ENCODE measurements at places on chromosomes 1 and 21.

- no peak for DNase-seq
These were observed 552 bp upstream of the ZNF691 start for GRCh38 chr1:42845866-42846256.

DNA sequence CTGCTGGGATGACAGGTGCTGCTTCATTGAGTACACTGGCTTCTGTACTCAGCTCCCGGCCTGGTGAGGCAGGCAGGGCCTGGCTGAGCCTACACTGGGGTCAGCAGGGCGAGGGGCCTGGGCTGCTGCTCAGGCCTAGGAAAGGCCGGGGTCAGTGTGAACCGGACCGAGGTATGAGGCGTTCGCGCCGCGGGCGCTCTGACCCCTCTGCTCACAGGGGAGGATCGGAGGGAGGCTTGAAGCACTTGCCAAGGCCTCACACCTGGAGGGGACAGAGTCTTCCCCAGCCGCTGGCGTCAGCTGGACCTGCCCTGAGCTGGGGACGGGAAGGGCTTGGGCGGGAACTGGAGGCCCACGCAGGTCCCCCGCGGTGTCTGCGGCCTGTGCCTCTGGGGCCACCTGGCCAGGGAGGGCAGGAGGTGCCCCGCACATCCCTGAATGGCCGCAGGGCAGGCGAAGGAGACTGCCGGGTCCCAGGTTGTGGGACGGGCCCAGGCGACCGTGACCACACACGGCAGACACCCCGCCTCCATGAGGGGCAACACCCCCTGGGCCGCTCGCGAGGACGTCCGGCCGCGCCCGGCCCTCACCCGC, 466 bp downstream of the PEX10 start:
- no peak for DNase-seq

DNA sequence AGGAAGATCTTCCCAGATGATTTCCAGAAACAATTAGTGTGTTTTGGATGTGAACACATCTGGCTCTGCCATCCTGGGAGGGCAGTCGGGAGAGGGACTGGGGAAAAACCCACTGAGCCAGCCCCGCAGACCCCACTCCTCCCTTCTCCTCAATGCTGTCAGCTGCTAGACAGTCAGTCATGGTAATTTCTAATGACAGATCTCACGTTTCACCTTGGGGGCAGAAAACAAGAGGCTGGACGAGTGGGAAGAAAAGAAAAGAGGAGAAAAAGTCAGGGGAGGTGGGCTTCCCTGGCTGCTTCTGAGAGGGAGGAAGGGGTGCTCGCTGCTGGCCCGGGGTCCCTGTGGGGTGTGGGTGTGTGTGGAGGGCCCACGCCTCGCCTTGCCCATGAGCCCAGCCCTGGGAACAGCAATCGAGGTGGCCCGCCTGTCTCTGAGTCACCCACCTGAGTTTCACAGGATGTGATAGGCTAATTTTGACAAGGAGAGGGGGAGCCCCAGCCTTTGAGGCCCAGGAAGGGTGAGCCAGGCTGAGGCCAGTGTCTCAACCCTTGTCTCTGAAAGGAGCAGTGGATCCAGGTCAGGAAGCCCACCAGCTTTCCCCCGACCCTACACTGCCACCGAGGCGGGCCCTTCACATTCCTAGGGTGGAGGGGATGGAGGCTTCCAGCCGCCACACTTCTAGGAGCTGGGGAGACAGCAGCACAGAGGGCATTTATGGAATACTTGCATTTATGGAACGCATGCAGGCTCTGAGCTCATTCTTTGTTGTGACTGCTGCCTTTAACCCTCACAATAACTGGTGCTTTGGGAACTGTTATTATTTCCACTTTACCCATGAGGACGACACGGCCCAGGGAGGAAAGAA, 49.1 kb upstream of the IFNLR1 start:
- peak; percentile 38 for DNase-seq

DNA sequence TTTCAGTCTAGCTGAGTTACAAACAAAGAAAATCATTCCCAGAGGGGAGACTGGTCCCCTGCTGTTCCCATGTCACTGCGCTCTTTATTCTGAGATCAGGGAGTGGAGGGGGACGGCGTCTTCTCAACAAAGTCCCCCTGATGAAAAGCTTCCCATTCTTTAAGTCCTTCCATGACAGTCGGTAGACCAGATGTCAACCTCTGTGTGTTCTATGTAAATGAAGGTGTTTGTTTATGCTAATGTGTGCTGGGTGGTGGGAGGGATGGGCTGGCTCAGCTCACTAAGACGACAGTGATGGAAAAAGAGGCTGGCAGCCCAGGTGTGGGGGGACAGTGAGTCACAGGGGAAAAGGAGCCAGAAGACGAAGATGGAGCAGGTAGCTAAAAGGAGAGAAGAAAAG, 148.2 kb upstream of the KLHDC7A start:
- DNase-seq = no peak

GRCh38 chr1:236455243-236455642, 61.2 kb downstream of the EDARADD start:
- no peak for DNase-seq

DNA sequence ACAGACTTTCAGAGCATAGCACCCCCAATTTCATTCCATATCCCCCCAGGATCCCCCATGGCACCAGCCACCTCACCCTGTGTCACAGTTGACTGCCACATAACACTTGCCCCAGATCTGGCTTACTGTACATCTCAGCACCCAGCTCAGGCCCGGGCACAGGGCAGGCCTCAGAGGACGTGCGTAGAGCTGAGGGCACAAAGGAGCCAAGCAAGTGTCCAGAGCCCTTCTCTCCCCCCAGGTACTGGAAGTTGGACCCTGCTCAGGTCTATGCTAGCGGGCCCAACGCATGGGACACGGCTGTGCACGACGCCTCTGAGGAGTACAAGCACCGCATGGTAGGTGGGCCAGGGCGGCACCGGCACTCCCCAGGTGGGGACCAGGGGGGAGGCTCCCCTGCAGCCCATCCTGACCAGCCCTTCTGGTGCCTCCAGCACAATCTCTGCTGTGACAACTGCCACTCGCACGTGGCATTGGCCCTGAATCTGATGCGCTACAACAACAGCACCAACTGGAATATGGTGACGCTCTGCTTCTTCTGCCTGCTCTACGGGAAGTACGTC, 8.0 kb upstream of the SYTL1 start:
- DNase-seq = no peak

DNA sequence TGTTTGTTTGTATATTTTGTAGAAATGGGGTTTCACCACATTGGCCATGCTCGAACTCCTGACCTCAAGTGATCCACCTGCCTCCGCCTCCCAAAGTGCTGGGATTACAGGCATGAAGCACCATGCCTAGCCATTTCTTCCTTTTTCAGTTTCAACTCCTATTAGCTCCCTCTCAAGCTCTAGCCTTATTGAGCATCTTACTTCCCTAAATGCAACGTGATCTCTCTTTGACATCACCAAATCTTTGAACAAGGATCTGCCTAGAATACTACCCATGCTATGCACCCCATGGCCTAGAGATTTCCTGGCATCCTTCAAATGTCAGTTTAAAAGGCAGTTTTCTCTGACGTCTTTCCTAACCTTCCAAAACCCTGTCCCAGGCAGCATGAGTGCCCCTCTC, 91.1 kb upstream of the NR5A2 start:
- no peak for DNase-seq

DNA sequence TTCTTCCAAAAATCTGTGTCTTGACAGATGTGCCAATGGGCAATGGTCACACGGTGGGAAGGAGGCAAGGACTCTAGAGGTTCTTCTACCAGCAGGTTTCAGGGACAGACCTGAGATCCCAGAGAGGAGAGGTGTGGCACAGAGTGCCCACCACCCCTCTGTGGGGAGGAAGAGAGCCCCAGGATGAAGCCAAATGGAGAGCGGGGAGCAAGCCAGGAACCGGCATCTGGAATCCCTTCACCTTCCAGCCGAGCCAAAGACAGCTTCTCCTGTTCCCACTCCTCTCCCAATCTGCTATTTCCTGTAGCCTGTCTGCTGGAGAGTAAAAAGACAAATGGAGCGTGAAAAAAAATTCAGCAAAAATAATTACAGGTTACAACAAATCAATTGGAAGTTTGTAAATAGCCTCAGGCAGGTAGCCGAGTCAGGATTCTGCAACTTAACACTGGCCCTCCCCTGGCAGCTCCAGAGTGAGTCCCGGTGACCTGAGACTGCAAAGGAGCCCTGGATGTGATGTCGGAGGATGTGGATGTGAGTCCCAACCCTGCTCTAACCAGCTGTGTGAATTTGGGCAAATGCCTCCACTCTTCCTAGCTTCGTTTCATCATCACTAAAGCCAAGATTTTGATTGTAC, 45.4 kb upstream of the LRRN2 start:
- no peak for DNase-seq

- DNase-seq = no peak
These were observed 906.0 kb downstream of the ADGRL2 start for GRCh38 chr1:82706741-82707140.

- no peak for DNase-seq
These were observed 7.4 kb downstream of the DCST2 start for GRCh38 chr1:155026154-155026553.

- DNase-seq = no peak
These were observed 41.7 kb downstream of the RPRD2 start for GRCh38 chr1:150405660-150406059.

- DNase-seq = no peak
These were observed 17.0 kb downstream of the PAPPA2 start for GRCh38 chr1:176479971-176480370.

DNA sequence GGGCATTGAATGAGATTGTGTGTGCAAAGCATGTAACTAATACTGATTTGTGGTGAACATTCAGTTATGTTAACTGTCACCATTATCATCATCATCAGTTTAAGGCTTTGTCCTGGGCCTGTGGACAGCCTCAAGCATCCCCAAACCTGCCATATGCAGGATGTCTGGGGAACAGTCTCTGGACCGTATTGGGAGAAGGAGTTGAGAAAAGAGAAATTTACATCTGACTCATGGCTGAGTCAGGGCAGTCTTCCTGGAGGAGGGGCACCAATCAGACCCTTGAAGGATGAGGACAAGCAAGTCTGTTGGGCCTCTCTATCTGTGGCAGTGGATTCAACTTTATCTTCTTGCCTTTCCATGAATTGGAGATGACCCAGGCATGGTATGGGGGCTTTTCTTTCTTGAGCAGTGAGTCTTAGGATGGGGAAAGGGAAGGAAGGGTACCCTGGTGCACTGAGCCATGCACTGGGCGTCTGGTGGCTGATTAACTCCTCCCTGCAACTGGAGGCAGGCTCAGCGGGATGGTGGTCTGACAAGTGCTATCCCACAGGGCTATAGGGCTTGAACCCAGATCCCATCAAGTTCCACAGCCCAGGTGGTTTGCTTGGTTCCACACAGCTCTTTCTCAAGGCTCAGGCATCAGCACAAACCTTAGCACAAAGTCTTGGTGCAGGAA, 2.9 kb downstream of the PADI3 start:
- DNase-seq = no peak

- DNase-seq = no peak
These were observed 787.6 kb downstream of the USP25 start for GRCh38 chr21:16517383-16517782.

GRCh38 chr1:219659684-219660083, 46.8 kb upstream of the ZC3H11B start:
- no peak for DNase-seq

DNA sequence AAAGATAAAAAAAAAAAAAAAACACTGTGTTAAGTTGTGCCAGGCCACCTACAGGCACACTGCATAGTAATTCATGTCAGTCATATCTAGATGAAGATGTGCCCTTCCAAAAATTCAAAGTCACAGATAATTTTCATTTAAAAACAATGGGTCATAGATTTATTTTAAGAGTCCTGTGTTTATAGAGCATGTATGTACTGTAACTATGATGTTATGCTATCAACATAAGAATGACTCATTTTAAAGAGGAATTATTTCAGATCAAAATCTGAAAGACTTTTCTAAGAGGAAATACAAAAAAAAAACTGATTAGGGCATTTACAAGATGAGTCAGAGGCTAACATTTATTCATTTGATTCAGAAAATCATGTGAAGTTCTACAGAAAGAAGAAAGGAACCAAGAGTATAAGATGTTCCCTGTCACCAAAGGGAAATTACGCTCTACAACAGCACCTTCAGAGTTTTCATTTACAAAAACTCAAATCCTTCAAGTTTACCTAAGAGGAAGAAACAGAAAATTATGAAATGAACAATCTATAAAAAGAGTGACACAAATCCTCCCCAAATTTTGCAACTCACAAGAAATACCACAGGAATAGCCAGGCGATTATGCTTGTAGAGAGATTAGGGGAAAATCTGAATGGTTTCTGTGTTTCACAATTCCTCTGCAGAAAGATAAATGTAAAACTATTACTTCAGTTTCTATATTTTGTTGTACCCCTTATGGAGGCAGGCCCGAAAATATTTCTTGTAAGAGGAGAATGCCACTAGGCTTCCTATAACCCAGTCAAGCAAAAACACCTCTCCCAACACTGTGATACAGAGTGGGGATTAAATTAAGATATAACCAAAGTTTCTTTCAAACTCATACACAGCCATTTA, 13.8 kb downstream of the TP53BP2 start:
- no peak for DNase-seq

All from stimulated activated CD8-positive, alpha-beta memory T cell treated with anti-CD3 and anti-CD28 coated beads, Interleukin-15, amount 100 ng/mL, for 48 hours (primary cell).